MCF 10A (cell line): ENCODE measurements at places on chromosomes 6 and 20. TPM values are rescaled to one million over a fixed set of nuclear protein-coding genes. Genes with fewer than 3 reads are reported as not detected.

PSORS1C1 gene
- total RNA-seq: 7.7 and 11.7 TPM in 2 replicates

MLN gene
- not detected in 2 replicates for total RNA-seq

SIRPG gene
- not detected in 2 replicates for total RNA-seq

PTCHD4 gene
- total RNA-seq: 7.4 and 8.4 TPM in 2 replicates

FLRT3 gene
- total RNA-seq: 13.3 and 15.7 TPM in 2 replicates

ATP9A gene
- 7.3 and 16.4 TPM in 2 replicates for total RNA-seq

TRDN gene
- not detected in 2 replicates for total RNA-seq

GUCA1A gene
- total RNA-seq: not detected in 2 replicates

AVP gene
- not detected in 2 replicates for total RNA-seq

GJA10 gene
- total RNA-seq: not detected in 2 replicates

CST1 gene
- total RNA-seq: not detected in 2 replicates

DEFB129 gene
- total RNA-seq: not detected in 2 replicates

AIF1 gene
- total RNA-seq: not detected in 2 replicates

EFCAB8 gene
- total RNA-seq: not detected in 2 replicates

TBPL1 gene
- 40.9 and 51.8 TPM in 2 replicates for total RNA-seq

FNDC1 gene
- not detected in 2 replicates for total RNA-seq
